ENCODE measurements at places on chromosomes 5 and 9. TPM values are rescaled to one million over a fixed set of nuclear protein-coding genes. Genes with fewer than 3 reads are reported as not detected.
A peak's percentile ranks its signal among the peaks of the same experiment; 100 is the strongest.

DNA sequence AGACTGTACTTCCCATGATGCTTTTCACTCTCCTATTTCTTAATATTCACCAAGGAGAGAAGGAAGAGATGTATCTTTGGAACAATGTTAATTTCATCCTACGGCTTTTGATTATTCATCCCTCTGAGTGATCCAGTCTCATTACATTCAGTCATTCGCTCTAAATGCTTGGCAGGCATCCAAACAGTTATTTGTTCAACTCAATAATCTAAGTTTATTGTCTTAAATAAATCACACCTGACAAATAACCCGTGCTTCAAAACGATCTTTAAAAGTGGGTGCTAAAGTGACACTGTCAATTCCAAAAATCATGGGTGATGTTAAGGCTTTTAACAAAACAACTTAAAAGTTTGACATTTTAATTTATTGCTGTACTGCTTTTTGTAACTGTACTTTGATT is 233.1 kb downstream of the RASEF start:
- no peak for DNase-seq

DNA sequence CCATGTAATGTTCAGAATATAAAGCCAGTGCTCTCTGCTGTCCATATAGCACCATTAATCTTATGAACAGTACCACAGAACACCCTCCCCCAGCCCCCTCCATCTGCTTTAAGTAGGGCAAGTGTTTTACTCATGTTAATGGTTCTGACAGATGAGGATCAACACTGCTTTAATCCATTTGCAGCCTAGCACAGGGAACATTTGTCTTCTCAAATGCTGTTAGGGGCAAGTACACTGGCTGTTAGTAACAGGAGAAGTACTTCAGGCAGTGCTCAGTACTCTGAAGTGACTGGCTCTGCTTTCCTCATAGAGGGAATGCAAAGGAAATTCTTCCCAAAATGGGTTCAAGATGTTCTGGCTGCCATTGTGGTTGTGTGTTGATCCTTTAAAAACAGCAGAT is 202.6 kb downstream of the DCP2 start:
- DNase-seq: no peak

GRCh38 chr5:57468481-57469163 is 14.0 kb downstream of the ACTBL2 start:
- DNase-seq: peak; percentile 85

GRCh38 chr9:127570533-127571111 is 41.5 kb upstream of the STXBP1 start:
- DNase-seq: no peak

GRCh38 chr5:175216991-175217390 is 227.0 kb downstream of the DRD1 start:
- peak; percentile 43 for DNase-seq

Gene DBH
- polyA plus RNA-seq: not detected

Gene SARDH
- 8.5 TPM for polyA plus RNA-seq

DNA sequence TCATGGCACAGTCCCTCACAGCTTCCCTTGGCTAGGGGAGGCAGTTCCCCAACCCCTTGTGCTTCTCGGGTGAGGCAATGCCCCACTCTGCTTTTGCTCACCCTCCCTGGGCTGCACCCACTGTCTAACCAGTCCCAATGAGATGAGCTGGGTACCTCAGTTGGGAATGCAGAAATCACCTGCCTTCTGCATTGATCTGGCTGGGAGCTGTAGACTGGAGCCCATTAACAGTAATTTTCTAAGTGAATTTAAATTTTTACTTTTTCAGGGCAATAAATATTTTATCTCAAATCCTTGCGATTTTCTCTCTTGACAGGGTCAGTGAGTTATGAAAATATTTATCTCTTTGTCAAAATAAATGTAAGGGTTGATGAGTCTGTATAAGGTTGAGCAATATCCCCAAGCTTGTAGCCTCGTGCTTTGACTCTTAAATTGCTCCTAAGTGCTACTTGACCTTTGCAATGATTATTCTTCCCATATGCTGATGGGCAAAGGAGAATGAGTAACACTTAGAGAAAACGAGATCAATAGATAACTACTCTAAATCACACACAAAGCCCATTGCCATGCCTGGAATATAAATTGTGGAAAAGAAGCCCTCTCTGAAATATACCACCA is 82.1 kb upstream of the MOCS2 start:
- peak; percentile 20 for DNase-seq

Gene C9orf153
- polyA plus RNA-seq: not detected

GRCh38 chr9:36862206-36863145 is 171.6 kb downstream of the PAX5 start:
- peak; percentile 35 for DNase-seq

DNA sequence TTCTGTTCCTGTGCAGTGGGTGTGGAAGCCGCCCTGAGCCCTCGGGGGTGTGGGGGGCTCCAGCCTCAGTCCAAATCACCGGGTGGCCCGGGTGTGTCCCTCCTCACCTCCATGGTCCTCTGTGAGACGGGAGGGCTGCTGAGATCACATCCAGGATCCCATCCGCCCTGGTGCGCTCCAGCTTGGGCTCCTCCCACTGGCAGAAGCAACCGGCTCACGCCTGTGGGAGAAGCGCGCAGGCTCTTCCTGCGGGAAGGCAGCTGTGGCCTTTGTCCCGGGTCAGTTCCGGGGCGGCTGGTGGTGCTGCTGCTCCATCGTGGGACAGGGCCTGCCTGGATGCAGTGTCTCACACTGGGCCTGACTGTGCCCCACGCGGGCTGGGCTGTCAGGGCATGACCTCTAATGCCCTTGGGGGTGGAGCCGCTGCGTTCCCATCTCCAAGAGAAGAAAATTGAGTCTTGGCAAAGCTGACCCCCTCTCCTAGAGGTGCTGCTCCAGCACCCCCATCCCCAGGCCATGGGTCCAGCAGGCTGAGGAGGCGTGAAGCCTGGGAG is 18.5 kb downstream of the OLFM1 start:
- no peak for DNase-seq

Gene CDC20B
- polyA plus RNA-seq: not detected

DNA sequence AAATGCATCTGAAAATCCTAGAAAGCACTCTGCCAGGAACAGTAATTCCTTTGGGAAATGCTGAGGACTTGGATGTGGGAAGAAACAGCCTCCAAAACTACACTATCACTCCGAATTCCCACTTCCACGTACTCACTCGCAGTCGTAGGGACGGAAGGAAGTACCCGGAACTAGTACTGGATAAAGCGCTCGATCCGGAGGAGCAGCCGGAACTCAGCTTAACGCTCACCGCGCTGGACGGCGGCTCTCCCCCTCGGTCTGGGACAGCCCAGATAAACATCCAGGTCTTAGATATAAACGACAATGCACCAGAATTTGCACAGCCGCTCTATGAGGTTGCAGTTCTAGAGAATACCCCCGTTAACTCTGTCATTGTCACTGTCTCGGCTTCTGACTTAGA is 786 bp downstream of the PCDHB3 start:
- DNase-seq: no peak

DNA sequence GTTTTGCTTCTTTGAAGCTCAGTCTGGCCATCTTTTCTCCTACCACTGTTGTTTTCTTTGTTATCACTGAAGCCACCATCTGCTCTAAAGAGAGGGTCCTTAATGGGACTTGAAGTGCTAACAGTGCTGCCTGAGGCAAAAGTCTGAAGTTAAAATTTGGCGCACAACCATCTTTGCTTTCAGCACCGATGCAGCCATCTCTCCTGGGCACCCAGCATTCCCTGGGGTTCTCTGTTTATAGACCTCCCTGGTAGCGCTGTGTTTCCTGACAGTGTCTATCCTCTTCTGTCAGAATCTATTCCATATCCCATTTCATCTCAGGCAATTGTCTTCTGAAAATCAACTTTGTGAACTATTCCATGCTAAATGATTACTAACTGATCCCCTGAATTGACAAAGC is 491.5 kb upstream of the MPDZ start:
- DNase-seq: no peak

Gene IFNA21
- not detected for polyA plus RNA-seq

GRCh38 chr9:16664211-16664610 is 206.3 kb downstream of the BNC2 start:
- DNase-seq: peak; percentile 29

Gene SLC6A18
- polyA plus RNA-seq: not detected

- DNase-seq: peak; percentile 17
Measured at GRCh38 chr9:126985870-126986498, 71.4 kb downstream of the RALGPS1 start.

- DNase-seq: peak; percentile 70
Measured at GRCh38 chr9:96599298-96599697, 20.3 kb downstream of the CDC14B start.

GRCh38 chr5:171432076-171432475 is 12.6 kb downstream of the FGF18 start:
- no peak for DNase-seq

Gene C9
- not detected for polyA plus RNA-seq

GRCh38 chr5:2748861-2749513 is 2.5 kb downstream of the IRX2 start:
- no peak for DNase-seq

- no peak for DNase-seq
Measured at GRCh38 chr5:170634256-170634990, 130.6 kb downstream of the KCNIP1 start.

Gene TUSC1
- 4.4 TPM for polyA plus RNA-seq

Gene FER
- 3.5 TPM for polyA plus RNA-seq

DNA sequence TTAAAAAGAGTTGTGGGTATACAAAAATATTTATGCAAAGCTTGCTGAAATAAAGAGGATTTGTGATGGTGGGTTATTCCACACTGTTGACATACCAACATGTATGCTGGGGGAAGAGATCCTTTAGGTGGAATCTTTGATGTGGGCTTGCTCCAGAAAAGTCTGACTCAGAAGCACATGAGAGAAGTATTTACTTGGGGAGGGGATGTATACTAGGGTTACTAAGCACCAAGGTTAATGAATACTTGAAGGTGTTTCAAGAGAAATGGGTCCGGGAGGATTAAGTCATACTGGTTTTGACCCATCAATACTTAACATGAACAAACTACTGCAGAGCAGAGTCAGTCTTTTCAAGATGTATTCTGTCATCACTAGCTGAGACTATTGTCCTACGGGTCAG is 316.4 kb upstream of the GRIN3A start:
- DNase-seq: no peak

DNA sequence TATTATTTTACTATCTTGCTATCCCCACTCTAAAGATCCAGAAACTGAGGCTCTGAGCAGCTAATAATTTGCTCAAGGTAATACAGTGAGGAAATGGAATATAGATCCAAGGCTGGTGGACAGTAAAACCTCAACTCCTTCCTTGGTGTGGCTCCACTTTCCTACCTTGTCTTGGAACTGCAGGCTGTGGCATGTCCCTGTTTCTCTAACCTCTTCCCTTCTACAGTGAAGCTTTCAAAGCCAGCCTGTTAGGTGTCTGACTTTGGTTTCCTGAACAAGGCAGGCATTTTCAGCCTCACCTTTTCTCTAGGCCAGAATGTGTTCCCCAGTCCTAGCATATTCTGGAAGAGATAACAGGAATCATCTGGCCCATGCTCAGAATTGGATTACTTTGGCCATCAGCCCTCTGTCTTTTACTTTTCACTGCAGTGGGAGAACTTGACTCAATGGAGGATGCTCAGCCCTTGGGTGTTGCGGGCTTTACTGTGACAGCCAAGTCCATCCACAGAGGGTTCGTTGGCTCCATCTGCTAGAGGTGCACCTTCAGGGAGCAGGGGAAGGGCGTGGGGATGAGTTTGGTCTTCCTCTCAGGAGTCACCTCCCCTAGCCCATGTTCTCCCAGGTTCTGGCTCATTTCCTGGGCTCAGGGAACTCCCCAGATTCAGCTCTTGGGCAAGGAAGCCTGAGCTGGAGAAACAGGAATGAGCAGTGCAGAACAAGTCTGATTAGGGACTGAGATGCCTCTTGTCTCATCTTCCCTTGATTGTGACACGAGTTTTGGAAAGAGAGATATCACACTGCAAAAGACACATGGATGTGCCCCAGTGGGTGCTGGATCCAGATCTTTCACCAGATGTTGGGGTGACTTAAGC is 1.1 kb downstream of the NIPAL4 start:
- no peak for DNase-seq

- no peak for DNase-seq
Measured at GRCh38 chr9:135613946-135614805, 25.2 kb downstream of the GLT6D1 start.

Gene HK3
- polyA plus RNA-seq: not detected

GRCh38 chr5:179609834-179610108 is 13.7 kb downstream of the HNRNPH1 start:
- no peak for DNase-seq

Gene ELOVL7
- not detected for polyA plus RNA-seq

Measured in IMR-90 (cell line).